ENCODE measurements at places on chromosomes 2 and 18.

GRCh38 chr2:236974752-236975151 is 110.9 kb upstream of the COPS8 start:
- no peak for DNase-seq

DNA sequence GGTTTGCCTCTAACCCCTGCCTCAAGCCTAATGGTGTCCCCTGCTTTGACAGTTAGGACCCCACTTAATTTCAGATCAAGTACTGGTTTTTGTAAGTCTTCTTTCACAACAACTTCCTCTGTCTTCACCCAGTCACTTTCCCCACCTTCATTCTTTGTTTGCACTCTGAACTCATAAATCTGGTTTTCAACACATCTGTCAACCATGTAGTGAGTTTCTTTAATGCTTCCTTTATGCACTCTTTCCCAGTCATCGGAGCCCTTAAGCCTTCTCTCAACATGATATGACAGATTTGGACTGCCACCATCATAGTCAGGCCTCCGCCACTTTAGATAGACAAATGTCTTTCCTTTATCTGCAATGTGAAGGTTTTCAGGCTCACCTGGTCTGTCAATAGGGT is 109.1 kb downstream of the PLEKHA3 start:
- no peak for DNase-seq

DNA sequence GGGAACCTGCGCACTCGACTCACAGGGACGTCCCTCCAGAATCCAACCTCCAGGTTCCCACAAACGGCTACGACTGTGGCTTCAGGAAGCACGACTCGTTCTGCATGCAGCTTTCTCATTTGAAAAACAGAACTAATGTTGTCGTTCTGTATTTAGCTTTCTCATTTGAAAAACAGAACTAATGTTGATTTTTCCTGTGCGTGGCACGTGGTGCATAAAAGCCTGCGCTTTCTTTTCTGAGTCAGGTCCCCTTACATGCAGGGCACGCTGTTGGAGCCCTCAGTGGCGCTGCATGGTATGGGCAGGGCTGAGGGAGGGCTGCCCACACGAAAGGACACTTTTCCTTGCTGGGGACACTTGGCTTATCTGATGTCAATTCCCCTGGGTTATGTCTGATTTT is 124.3 kb downstream of the TMEM18 start:
- no peak for DNase-seq

DNA sequence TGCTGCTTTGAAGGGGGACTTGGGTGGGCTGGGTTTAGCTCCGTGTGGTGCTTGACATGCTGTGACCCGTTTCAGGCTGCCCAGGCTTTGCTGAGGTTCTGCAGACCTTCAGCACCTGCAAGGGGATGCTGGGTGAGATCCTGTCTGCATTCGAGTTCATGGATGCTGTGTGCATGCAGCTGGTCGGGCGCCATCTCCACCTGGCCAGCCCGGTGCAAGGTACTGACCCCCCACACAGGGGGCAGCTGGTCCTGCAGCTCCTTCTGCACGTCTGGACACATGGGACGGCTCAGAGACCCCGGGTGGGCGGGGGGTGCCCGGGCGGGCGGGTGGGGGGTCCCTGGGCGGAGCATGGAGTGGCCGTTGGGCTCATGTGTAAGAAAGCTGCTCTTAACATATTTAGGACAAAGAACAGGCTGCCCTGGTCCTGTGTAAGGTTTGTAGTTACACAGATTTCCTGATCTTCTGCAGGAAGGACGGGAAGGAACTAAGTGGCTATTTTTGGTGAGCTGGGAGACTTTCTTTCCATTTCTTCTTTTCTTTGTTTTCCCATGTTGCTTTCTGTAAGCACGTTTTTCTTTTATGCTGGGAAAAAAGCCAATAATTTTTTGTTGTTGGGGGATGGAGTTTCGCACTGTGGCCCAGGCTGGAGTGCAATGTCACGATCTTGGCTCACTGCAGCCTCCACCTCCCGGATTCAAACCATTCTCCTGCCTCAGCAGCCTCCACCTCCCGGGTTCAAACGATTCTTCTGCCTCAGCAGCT is 15.8 kb downstream of the D2HGDH start:
- no peak for DNase-seq
